ENCODE measurements at places on chromosomes 13 and 19.

DNA sequence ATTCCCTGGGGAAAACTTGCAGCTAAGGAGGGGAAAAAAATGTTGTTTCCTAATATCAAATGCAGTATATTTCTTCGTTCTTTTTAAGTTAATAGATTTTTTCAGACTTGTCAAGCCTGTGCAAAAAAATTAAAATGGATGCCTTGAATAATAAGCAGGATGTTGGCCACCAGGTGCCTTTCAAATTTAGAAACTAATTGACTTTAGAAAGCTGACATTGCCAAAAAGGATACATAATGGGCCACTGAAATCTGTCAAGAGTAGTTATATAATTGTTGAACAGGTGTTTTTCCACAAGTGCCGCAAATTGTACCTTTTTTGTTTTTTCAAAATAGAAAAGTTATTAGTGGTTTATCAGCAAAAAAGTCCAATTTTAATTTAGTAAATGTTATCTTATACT lies 33.6 kb downstream of the TNFSF11 start:
- ATAC-seq, result no peak

DNA sequence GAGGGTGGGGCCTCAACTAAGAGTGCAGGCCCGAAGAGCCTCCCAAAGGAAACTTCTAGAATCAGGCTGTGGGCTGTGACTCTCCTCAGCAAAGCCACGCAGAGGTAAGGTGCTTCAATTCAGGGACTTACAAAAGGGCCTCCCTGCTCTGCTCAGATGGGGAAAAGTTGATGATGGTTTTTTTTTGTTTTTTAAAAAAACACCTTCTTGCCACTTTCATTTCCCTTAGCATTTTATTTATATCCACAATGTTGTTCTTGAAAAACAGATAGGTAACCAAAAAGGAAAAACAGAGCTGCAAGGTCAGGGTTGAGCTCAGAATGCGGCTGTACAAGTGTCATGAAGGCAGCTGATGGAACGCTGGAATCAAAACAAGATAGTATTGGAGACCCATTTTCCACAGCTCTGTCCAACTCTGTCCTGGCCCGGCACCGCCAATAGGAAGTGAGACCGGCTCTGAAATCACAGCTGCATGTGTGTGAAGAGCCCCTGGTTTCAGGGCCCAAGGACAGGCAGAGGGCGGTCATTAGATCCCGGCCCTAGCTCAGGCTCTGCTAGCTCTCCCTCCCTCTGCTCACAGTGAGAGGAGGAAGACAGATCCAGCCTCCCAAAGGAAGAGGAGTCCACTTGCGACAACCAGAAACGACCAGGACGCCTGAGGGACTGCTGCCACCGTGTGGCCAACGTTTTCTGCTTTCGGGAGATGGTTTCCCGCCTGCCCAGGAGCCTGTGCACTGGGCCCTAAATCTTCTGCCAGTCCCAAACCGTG lies 58.3 kb downstream of the KLF2 start:
- ATAC-seq, result peak; percentile 75

GRCh38 chr19:5444431-5444830 lies 10.8 kb upstream of the ZNRF4 start:
- ATAC-seq, result no peak

DNA sequence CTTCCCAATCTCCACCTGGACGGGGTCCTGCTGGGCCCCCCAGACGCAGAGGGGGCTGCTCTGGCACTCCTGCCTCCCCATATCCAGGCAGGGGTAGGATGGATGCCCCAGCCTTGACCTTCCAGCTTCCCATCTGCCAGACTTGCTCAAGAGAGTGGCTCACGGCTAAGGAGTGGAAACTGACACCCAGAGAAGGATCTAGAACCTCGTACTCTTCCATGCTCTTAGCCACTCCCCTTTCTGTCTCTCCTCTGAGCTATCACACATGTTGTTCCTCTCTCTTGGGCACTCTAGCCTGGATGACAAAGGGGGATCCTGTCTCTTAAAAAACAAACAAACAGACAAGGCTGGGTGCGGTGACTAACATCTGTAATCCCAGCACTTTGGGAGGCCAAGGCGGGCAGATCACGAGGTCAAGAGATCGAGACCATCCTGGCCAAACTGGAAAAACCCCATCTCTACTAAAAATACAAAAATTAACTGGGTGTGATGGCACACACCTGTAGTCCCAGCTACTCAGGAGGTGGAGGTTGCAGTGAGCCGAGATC lies 12.2 kb upstream of the FUT5 start:
- no peak for ATAC-seq

DNA sequence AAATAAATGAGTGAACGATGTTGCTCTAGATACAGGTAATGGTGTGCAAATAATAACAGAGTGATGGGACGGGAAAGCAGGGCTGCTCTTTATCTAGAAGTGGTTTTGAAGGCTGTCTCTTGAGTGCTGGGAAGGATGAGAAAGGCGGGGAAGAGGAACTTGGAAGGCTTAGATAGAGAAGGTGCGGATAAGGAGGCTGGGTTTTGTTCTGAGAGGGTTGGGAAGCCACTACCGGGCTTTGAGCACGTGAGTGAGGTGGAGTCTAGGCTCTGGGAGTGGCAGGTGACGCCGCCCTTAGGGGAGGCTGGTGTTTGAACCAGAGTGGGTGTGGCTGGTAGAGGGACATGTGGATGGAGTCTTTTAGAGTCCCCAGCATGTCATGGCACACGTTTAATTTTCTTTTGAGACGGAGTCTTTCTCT lies 811 bp downstream of the ARMC6 start:
- peak; percentile 69 for ATAC-seq

DNA sequence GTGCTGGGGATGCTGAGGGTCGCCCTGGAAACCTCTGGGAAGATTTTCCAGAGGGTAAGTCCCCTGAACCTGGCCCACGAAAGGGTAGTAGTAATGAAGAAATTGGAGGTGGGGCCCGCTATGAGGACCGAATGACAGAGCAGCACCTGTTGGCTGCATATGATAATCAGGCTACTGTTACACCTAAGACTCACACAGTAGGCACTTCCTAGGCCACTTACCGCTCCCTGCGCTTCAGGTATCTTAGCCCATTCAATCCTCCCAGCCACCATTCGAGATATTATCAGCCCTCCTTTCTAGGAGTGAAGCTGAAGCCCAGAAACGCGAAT lies 4.3 kb upstream of the LRFN3 start:
- ATAC-seq, result peak; percentile 9

DNA sequence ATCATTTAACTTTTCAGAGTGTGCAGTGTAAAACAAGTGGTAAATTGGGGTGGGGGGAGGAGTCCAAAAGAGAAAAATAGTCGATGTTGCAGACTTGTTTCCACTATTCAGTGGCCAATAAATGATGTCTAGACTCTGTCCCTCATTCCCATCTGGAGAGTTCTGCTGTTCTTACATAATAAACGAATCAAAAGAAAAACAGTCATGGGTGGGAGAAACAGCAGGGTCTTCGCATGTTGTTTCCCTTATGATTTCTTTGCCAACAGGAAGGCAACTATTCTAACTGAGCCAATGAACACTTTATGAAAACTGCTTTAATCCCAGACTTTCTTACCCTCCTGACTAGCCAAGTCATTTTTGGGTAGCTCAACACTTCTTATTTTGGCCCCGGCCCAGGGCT lies 615.5 kb downstream of the FGF9 start:
- no peak for ATAC-seq

DNA sequence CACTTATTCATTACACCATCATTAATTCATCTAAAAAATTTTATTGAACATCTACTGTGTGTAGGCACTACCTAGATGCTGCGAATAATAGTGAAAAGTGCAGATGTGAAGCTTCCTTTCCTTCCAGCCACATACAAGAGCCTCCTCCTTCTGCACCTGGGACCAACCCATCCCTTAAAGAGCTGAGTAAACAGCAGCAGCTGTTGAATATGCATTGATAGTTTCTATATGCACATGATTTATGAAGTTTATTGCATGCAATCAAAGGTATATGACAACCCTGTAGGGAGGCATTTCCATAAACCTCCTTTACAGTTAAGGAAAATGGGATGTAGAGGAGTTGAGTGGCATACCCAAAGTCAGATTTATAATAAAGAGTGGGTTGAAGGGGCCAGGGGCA lies 110.3 kb upstream of the IPO5 start:
- ATAC-seq, result no peak

GRCh38 chr19:58330458-58330857 lies 3.7 kb downstream of the ZSCAN22 start:
- ATAC-seq, result no peak

- no peak for ATAC-seq
These were observed 46.3 kb upstream of the DCT start for GRCh38 chr13:94525781-94526180.

GRCh38 chr13:49424011-49424560 lies 19.8 kb downstream of the CAB39L start:
- ATAC-seq, result no peak

DNA sequence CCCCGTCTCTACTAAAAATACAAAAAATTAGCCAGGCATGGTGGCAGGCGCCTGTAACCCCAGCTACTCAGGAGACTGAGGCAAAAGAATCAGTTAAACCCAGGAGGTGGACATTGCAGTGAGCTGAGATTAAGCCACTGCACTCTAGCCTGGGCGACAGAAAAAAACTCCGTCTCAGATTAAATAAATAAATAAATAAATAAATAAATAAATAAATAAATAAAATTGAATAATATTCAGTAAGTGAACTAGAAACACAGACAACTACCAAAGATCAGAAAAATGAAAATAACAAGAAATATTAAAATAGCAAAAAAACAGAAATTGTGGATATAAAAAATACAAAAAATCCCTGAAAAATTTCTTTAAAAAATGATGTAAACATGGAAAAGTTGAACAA lies 172.4 kb downstream of the ZNF486 start:
- ATAC-seq, result no peak

DNA sequence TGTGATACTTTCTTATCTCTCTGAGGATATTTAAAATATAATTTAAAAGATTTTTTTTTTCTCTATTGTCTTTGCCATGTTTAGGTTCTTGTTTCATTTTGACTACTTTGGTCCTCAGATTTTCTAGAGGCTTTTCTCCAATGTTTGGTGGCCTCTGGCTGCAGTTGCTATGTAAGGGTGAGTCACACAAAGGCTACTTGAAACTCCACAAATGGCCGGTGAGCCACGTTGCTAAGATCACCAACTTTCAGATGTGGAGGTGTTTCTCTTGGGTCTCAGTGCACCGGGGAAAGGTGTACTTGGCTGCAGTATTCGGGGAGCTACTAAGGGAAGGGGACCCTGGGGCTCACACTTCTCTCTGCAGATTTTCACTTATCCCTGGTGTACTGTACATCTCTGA lies 248.1 kb downstream of the HS6ST3 start:
- no peak for ATAC-seq

Data from activated T-helper 17 cell treated with anti-CD3 and anti-CD28 coated beads, Interleukin-2, amount 50 U/mL, for 72 hours (primary cell).